Activated CD8-positive, alpha-beta memory T cell treated with anti-CD3 and anti-CD28 coated beads for 24 hours (primary cell): ENCODE measurements at places on chromosomes 4 and X.

GRCh38 chr4:173418639-173419038 lies 19.7 kb upstream of the SCRG1 start:
- no peak for DNase-seq

- no peak for DNase-seq
These were observed 278.3 kb downstream of the PCDH18 start for GRCh38 chr4:137253949-137254348.

DNA sequence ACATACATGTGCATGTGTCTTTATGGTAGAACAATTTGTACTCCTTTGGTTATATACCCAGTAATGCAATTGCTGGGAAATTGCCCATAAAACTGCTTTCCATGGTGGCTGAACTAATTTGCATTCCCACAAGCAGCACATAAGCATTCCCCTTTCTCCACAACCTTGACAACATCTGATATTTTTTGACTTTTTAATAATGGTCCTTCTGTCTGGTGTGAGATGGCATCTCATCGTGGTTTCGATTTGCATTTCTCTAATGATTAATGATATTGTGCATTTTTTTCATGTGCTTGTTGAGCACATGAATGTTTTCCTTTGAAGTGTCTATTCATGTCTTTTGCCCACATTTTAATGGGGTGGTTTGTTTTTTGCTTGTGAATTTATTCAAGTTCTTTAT lies 166.0 kb downstream of the TMEM47 start:
- DNase-seq: no peak

DNA sequence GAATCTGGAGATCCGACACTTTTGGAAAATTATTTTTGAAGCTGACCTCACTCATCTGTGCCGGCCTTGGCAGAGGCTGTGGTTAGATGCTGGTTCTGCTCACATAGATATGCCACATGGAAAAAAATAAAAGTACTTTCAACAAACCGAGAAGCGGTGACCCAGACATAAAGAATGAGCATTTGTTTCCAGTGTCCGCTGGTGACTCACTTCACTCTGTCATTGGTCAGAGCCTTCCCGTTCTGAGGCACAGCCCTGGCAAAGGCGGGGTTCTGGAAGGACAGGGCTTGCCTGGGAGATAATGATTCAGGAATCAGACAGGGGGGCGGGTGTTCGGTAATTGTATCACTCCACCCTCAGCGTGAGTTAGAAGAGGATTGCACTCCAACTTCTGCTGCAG lies 172.4 kb upstream of the MXRA5 start:
- DNase-seq: no peak

DNA sequence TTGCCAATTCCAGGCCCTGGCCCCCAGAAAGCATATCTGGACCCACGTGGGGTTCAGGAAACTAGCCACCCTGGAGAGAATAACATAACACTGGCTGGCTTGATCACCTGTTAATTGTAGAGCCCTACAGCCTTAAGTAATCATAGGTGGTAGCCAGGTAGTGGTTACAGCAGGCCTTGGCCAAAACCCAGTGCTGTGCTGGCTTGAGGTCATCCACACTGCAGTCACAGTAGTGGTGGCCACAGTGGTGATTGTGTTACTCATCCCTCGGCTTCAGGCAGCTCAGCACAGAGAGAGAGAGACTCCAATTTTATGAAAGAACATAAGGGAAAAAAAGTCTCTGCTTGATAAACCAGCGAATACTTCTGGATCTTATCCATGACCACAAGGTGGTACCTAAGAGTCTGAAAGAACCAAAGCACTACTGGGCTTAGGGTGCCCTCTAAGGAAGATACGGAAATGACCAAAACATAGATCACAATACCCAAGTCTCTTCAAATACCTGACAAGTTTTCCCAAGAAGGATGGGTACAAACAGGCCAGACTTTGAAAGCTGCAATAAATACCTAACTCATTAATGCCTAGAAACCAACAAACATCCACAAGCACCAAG lies 46.6 kb upstream of the CDX4 start:
- no peak for DNase-seq

- DNase-seq: no peak
These were observed 77.8 kb downstream of the OR13H1 start for GRCh38 chrX:131621650-131622049.

- no peak for DNase-seq
These were observed 115.8 kb upstream of the BMPR1B start for GRCh38 chr4:94641702-94642560.

DNA sequence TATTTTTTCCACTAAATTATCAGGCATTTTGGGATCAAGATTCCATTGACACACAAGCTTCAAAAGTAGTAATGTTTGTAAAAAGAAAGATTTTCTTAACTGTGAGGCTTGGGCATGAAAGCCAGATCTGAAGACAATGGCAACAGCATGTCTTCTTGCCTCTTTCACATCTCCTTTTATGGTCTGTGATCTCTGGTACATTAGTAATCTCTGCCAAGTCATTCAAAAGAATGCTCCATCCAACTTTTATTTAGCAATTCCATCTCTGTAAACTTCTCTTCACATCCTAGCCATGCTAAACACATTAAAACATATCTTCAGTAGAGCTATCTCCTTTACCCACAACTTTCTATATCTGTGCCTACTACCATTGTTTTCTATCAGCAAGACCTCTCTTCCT lies 465.4 kb downstream of the FAT4 start:
- DNase-seq: no peak

GRCh38 chrX:154733066-154733425 lies 17.8 kb downstream of the GAB3 start:
- DNase-seq: no peak

GRCh38 chr4:3677748-3678070 lies 88.5 kb upstream of the ADRA2C start:
- no peak for DNase-seq

GRCh38 chr4:91422011-91422410 lies 881.8 kb upstream of the GRID2 start:
- no peak for DNase-seq

DNA sequence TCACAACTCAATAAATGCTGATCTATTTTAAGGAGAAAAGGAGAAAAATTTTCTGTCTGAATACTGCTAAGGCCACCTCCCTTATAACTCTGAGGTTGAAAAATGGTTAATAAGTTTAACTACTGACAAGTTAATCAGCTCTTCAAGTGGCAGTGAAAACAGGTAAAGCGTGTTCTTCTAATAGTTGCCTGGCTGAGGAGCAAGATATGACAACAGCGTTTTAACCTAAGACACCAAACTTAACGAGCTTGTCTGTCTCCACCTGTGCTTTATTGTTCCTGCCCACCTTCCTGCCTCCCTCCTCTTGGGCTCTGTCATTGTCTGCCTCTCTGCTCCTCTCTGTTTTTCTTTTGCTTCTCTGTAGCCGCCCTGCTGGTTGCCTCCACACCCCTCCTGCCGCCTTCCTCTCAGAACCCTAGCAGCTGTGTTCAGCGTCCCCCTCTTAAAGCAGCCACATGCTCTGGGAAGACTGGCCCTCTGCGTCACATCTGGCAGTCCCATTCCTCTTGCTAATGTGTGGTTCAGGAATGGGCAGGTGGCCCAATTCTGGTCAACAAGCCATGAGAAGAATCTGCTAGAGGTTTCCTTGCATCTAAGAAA lies 4.3 kb upstream of the TSPAN5 start:
- peak; percentile 83 for DNase-seq

- DNase-seq: no peak
These were observed 27.4 kb upstream of the TRPC5OS start for GRCh38 chrX:111848541-111848940.

DNA sequence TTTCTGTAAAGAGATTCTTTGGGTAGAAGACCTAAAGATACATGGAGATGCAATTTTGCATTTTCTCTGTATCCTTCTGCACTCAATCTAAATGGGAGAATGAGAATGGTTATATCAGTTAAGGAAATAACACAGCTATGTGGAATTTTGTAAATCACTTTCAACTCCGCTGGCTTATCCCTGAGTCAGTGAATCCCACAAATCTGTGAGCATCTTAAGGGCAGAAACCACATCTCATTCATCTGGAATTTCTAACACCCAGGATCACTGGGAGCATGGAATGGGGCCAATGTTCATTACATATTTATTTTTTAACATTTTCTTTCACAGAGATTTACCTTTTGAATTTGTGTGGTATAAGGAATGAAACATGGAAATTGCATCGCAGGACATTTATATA lies 167.8 kb downstream of the CFAP47 start:
- DNase-seq: no peak

DNA sequence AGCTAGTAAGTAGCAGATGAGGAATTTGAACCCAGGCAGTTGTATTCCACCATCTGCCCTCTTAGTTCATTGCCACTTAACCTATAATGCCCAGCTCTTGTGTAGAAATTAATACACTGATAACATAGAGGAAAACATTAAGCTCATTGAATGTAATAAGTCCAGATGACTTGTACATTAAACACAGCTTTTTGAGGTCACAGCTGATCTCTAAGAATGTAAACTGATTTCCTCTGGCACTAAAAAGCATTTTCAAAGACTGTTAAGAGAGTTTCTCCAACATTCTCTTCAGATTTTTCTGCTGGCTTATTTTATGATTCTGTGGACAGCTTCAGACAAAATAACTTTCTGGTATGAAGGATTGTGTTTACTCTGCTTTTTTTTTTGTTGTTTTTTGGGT lies 42.7 kb downstream of the HPRT1 start:
- no peak for DNase-seq

DNA sequence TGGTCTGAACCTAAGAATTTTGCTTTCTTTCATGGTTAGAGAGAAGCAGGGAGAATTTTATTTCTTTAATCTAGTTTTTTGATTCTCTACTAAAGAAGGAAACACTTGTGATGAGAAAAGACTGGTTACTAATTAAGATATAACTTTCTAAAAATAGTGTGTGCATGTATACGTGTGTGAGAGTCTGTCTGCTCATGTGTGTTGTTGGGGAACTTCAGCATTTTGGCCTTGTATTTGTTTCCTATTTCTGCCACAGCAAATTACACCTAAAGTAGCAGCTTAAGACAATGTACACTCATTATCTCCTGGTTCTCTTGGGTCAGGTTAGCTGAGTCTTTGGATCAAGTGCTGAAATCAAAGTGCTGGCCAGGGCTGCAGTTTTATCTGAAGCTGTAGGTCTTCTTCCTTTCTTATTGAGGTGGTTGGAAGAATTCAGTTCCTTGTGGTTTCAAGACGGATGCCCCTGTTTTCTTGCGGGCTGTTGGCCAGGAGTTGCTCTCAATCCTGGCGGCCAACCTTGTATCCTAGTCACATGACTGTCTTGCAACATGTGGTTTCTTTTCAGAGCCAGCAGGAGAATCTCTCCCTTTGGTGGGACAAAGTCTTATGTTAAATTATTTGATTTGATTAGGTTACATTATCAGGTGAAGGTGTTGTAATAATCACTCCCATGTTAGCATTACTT lies 188.4 kb upstream of the CLNK start:
- no peak for DNase-seq

GRCh38 chrX:65750674-65751469 lies 83.4 kb downstream of the MSN start:
- no peak for DNase-seq

DNA sequence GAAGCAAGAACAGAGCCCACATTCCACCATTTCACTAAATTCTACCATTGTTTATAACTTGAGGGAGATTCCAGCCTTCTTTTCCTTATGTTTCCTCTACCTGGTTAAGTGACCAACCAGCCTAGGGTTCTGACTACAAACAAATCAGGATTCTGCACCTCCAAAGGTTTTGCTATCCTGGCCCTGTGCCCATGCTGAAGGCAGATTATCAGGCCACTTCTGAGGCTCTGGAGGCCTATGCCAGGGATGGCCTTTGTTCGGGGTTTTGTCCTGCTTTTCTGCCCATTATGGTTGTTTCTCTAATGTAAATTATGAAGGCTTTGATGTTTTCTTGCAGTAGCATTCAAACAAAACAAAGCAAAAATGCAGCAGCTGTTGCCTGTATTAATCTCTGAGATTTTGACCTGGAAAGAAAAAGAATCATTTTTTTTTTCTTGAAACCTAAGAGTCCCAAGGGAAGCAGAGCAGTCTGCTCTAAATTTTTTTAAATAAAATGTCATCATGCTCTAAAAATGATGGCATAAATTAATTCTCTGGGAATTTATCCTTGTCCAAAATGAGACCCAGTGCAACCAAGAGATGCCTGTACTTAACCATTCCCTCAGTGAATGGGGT lies 55.6 kb downstream of the RNF150 start:
- no peak for DNase-seq

DNA sequence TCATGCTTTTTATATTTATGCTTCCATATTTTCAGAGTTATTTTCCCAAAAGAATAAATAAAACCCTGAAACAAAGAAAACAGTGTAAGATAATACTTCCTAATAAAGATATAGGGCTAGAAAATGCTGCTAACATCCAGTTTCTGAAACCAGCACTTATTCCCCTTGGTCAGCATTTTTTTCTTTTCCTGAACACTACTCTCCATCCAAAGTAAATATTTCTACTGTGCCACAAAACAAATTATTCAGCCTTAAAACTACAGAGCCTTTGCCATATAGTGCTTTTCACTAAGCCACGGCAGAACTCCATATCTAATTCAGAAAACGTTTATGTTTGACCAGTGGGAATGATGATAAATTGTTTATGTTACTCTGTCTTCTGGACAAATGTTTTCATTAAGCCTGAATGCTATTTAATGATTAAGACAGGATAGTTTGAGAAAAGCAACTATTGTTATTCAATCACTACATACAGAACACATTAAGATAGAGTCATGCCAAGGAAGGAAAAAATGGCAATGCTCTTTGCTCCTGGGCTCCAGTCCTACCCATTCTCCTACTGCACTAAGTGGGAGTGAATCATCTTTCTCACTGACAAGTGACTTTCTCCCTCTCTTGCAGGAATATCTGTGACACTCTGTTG lies 723.9 kb downstream of the FAT4 start:
- DNase-seq: no peak

DNA sequence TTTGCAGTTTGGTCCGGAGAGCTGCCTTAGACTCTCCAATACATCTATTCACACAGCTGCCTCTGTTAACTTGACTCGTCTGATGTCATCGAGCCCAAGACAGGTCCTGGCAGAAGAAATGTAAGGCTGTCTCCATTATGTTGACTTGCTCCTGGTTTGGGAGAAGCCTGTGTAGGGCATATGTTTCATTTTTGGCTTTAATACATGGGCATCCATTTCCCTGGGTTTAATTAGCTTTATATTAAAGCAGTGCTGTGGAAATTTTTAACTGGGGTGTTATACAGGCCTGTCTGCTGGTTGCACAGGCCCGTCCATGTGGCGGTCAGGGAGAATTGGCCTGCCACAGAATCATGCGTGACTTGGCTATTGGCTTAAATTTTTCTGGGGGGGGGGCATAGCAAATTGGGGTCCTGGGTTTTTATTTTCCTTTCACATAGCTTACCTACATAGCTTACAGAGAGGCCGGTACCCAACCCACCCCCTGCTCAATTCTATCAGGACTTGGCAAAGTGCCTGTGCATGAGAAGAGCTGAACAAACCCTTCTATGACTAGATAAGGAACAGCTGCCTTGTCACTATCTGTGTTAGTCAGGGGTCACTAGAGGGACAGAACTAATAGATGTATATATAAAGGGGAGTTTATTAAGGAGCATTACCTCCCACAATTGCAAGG lies 123.5 kb upstream of the WDR1 start:
- DNase-seq: no peak
